GM23338 (cell line): ENCODE measurements at places on chromosomes 11 and 22.

- DNase-seq, result no peak
Measured at GRCh38 chr22:20523086-20523983, 15.9 kb downstream of the MED15 start.

DNA sequence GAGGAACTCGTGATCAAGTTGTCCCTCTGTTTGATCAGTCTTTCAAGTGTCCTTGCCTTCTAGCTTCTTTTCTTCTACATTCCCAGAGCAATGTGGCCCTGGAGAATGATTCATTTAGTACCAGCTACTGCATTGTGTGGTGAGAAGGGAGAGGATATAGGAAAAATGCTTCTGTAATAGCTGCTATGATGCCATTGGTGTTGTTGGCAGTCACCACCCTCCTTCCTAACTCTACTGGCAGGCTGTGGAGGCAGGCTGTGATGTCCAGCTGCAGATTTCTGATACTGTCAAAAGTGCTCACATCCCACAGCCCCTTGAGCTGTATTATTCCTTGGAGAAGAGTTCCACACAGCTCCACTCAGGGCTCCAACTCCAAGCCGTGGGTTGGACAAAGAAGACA lies 52.8 kb downstream of the ENDOD1 start:
- DNase-seq, result no peak

DNA sequence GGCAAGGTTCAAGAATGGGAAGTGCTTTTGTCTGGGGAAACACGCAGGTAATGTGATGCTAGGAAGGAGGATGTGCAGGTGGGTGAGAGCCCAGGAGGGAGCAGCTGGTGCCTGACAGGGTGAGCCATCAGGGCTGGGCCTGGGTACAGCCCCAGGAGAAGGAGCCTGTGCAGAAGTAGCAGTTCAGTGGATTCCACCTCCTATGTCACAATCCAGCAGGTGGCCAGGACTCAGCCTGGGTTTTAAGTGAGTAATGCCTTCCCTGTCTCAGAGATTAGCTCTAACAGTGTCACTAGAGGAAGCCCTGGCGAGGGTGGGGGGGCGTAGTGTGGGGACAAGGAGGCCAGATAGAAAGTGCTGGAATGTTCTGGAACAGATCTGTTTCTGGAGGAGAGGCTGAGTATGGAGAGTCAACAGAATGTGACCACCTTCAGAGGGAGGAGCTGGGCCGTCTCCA lies 8.1 kb downstream of the RIC8A start:
- DNase-seq, result no peak

DNA sequence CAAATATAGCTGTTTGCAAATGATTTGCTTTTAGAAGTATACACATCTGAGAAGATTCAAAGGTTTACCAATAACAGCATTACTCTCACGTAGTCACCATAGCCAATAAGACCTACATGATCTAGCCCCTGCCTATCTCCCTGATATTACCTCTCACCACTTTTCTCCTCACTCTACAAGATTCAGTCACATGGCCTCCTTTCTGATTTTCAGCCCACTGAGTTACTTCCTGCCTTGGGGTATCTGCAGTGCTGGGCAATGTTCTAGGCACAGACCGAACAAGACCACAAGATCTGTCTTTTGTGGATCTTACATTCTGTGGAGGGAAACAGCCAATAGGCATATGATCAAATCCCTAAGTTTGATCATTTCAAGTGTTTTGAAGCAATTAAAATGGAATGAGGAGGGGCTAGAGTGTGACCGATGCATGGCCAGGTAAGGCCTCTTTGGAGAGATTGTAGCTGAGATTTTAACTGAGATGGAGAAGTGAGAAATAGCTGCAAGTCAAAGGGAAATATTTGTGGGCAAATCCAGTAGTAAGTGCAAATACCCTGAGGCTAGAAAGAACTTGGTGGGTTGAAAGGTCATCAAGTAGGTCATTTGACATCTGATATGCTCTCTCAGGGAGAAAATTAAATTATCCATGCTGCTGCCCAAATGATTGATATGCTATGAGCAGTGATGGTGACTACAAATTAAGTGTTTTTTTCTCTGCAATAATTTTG lies 43.1 kb downstream of the ARL14EP start:
- no peak for DNase-seq

DNA sequence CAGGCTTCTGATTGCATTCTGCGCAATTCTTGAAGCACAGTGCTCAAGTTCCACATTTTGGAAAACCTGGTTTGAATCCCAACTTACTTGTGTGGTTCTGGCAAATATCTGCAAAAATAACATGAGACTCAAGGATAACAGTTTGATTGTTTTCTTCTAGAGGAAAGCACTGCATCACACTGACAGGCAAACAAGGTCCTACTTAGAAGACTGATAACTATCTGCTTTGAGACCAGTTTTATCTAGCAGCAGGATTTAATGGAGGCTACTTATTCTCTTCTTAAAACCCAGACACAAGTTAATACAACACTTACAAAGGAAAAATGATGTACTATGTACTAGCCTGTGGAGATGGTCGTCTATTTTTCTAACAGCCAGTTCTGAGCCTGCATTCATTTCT lies 41.4 kb downstream of the RIC3 start:
- no peak for DNase-seq

DNA sequence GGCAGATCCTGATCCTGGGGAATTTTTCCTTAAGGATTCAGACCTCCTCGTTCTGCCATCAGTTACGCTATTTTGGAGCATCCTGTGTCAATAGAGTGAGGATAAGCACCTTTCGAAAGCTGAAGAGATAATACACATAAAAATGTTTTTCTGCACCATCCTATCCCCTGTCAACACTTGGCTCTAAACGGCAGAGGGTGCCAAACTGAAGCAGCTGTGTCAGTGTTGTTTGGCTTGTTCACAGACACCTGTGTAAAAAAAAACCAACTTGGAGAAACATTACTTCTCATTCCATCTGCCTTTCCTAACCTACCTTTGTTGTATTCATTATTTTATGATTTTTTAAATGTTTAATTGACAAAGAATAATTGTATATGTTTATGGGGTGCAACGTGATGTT lies 417.0 kb upstream of the DDI1 start:
- no peak for DNase-seq

GRCh38 chr11:130642994-130643393 lies 194.5 kb downstream of the ADAMTS15 start:
- no peak for DNase-seq

GRCh38 chr11:34457607-34458006 lies 18.9 kb downstream of the CAT start:
- DNase-seq, result no peak

- DNase-seq, result no peak
Measured at GRCh38 chr11:749731-750130, 2.5 kb downstream of the TALDO1 start.

GRCh38 chr22:29705651-29706050 lies 14.2 kb upstream of the CABP7 start:
- no peak for DNase-seq

DNA sequence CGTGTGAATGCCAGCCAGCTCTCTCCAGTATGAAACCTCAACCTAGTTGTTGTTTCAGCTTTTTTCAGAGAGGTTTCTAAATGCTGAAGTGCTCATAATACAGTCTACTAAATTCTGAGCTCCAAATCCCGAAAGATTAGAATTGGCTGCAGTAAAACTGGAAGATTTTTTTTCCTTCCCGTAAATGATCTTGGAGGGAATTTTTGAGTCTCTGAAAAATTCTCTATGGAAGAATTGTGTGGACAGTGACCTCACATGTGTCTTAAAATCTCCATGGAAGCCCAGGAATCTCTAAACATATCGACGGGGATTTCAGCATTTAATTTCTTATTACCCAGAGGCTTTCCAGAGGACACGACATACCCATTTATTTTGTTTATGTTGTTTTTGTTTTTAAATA lies 1499.2 kb downstream of the LRRC4C start:
- no peak for DNase-seq

DNA sequence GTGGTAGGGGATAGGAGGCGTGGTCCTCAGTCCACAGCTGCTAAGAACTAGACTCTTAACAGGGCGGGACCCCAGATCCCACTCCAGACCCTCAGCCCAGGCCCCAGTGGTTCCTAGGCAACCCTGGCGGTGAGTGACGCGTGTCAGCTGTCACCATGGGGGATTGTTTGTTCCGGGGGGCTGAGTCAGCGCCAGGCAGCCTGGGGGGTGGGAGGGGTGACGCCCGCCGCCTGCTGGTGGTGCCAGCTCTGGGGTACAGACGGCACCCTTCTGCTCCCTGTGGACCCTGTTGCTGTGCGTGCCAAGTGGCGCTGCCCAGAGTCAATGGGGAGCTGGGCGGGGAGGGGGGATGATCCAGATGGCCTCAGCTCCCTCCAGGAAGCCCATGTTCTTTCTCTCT lies 2.5 kb downstream of the CNIH2 start:
- DNase-seq, result peak; percentile 15

- DNase-seq, result no peak
Measured at GRCh38 chr11:35321532-35322317, 97.6 kb downstream of the SLC1A2 start.

- no peak for DNase-seq
Measured at GRCh38 chr22:39518996-39519680, 1.2 kb upstream of the ATF4 start.

GRCh38 chr22:26592421-26592891 lies 2.5 kb upstream of the TPST2 start:
- no peak for DNase-seq

- peak; percentile 48 for DNase-seq
Measured at GRCh38 chr11:123185326-123185725, 9.7 kb downstream of the CLMP start.

DNA sequence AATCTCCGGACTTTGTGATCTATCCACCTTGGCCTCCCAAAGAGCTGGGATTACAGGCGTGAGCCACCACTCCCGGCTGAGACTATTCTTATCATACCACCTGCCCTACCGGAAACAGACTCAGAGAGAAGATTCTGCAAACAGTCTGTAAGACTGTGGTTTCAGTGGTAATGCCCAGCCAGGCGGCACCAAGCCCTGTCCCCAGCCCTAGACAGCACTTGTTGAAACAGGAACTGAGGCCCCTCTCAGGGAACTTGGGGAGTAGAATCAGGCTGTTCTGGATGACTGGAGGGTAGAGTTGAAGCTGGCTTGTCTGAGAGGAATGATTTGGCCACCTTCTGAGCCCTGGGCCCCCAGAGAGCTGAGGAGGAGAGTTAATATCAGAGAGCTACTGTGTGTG lies 1.3 kb upstream of the INSC start:
- DNase-seq, result no peak

GRCh38 chr22:49012712-49013395 lies 814.8 kb downstream of the BRD1 start:
- DNase-seq, result no peak
